ENCODE measurements at places on chromosomes 4 and X.

DNA sequence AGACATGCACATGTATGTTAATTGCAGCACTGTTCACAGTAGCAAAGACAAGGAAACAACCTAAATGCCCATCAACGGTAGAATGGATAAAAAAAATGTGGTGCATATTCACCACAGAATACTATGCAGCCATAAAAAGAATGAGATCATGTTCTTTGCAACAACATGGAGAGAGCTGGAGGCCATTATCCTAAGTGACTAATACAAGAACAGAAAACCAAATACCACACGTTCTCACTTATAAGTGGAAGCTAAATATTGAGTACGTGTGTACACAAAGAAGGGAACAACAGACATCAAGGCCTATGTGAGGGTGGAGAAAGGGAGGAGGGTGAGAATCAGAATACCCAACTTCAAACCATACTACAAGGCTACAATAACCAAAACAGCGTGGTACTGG, 17.4 kb upstream of the LNX1 start:
- no peak for DNase-seq

DNA sequence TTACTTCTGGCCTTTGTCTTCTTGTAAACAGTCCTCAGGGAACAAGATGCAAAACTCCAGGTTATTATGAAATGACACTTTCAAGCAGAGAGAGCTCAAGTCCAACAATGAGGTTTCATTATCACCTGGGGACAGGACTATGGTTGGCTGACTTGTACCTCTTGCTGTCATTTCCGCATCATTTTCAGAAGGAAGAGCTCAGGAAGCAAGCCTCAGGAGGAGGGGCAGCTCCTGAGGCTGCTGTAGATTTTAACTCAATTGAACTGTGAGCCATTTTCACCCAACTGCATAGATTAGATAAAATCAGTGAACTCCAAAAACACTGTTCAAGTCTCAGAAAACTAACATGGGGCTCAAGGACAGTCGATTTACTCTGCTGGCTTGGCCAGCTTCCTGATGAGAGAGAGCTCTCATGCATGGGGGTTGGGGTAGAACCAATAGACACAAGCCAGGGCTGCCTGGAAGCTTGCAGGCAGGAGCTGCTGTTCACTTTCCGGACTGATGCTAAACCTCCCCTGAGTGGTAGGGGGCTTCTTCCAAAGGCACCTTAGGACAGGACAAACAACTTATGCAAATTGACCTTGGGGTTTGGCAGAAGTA, 23.6 kb downstream of the TMEM255A start:
- no peak for DNase-seq

- DNase-seq = no peak
Observed at GRCh38 chrX:19728915-19729314, 158.5 kb downstream of the SH3KBP1 start.

DNA sequence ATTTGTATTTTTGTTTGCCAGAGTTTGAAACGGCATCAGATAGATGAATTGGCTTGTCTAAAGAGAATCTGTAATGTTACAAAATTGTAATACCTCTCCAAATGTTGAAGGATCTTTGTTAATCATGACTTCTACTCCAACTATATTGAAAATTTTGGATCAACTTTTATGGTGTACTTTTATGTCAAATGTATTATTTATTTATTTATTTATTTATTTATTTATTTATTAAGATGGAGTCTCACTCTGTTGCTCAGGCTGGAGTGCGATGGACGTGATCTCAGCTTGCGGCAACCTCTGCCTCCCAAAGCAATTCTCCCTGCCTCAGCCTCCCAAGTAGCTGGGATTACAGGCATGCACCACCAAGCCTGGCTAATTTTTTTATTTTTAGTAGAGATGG, 36.0 kb downstream of the RPA4 start:
- DNase-seq = no peak

GRCh38 chr4:163600727-163601126, 106.2 kb downstream of the TMA16 start:
- no peak for DNase-seq

GRCh38 chr4:141158219-141158618, 24.9 kb upstream of the RNF150 start:
- no peak for DNase-seq

DNA sequence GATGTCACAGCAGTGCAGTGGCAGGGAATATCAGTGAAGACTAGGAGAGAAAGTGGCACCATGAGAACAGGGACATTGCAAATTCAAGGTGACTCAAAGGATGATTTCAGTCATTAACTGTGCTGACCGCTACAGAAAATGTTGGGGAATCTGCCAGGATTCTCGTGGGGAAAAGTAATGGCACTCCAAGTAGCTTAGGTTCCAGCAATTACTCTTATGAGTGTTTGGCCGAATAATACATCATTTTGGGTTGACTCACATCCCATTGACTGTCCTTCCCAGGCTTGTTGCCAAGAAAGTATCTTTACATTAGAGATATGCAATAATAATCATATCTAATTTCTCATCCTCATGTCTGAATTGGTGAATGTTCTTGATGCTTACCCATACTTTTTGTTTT, 1411.1 kb upstream of the PCDH7 start:
- no peak for DNase-seq

DNA sequence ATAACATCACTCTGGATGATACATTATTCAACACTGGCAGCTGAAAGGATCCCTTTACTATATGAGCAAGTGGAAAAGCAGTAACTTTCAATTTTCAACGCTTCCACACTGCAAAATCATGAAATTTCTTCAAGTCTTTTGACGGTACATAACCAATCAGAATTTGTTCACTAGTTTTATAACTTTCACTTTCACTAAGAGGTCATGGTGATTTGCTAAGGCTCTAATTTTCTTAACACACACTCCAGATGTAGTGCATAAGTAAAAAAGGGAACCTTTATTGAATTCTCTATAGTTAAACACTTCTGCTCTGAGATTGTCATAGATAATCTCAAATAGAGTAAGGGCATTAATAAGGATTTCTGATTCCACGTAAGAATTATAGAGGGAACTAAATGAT, 4.1 kb downstream of the ARMCX2 start:
- no peak for DNase-seq

GRCh38 chr4:139559089-139559479, 3.1 kb upstream of the SETD7 start:
- no peak for DNase-seq

- no peak for DNase-seq
Observed at GRCh38 chr4:793941-794621, 31.8 kb downstream of the CPLX1 start.

DNA sequence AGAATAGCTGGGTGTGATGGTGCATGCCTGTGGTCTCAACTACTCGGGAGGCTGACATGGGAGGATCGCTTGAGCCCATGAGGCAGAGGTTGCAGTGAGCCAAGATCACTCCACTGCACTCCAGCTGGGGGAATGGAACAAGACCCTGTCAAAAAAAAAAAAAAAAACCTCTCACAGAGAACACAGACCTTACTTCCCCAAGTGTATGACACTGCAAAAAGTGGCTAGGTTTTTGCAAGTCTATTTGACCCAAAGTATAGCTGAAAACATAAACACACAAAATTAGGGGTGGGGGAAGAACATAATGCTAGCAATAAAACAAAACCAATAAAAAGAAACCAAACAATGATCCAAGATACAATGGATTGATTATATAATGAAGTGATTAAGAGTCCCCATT, 6.7 kb downstream of the LAMP2 start:
- no peak for DNase-seq

GRCh38 chr4:97073194-97073593, 1070.1 kb downstream of the STPG2 start:
- DNase-seq = no peak

- DNase-seq = no peak
Observed at GRCh38 chrX:16855363-16856075, 14.6 kb downstream of the RBBP7 start.

DNA sequence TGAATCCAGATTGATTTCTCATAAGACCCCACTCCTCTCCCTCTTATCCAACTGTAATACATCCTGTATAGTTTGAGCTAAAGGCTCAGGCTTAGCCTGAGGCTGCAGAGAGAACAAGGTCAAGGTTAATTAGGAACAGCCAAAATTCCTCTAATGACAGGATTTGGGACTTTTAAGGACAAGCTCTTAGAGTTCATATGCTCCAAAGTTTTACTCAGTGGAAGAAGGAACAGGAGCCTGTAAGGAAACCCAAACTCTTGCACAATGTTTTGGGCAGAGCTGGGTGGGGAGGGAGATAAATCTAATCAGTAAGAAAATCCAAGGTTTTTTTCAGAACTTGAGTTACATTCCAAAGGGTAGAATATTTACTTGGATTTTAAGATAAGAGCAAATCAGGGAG, 238.8 kb downstream of the QDPR start:
- DNase-seq = no peak

DNA sequence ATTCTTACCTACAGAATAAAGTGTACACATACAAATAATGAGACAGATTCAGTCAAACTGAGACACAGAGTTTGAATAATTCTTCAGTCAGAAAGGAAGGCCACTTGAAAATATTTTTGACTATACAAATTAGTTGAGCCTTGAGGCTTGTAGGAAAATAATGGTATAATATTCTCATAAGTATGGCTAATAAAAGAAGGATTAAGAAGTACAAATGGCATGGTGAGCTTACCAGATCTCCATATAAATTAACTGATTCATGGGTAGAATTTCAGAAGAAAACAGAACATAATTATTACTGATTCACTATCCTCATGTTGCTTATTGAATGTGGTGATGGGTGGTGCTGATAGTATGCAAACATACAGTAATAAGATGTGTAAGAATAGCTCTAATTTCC, 401.1 kb downstream of the PCDH18 start:
- DNase-seq = no peak

DNA sequence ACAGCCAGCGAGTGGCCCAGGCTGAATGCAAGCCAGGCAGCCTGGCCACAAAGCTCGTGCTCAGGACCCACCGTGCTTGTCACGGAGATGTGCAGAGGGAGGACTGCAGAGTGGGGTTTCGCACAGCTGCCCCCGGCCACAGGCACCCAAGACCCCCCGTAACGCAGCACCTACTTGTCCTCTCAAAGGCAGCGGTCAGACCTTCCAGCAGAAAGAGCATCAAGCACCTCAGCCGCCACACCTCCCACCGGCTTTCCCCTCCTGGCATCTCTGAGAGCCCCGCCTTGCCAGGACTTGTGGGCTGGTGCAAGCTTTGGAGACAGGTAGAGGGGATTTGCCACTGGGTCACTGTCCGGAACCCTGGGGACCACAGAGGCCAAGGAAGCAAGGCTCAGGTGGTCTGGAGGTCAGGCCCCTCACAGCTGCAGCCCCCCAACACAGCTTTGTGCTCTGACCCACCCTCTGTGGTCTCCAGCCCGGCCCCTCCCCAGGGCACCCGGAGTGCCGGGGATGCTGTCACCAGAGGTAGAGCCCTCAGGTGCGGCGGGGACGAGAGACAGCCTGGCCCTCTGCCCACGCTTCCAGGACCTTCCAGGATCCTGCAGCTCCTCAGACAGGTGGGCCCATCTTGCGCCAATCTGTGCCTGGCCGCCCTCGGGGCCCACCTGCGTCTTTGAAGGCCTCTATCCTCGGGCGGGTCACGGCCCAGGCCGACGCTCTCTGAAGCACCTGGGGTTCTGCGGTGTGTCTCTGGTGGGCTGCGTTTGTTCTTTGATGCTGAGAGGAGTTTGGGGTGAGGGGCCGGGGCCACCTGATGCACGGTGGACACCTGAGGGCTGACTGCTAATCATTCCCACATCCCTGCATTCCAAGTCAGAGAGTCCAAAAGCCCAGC, 34.4 kb upstream of the HMX1 start:
- no peak for DNase-seq

DNA sequence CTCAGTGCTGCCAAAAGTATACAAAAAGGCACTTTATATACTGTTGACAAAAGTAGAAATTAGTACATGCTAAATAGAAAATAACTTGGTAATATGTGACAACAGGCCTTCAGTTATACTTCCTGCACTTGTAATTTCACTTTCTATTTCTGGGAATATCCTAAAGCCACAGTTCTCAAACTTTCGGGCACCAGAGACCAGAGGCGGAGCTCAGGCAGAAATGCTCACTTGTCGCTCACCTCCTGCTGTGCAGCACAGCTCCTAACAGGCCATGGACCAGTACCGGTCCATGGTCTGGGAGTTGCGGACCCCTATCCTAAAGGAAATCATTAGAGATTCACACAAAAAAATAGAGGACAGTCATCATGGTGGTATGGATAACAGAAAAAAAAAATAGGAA, 25.7 kb downstream of the ACSL4 start:
- no peak for DNase-seq

- no peak for DNase-seq
Observed at GRCh38 chr4:123248085-123248659, 148.4 kb upstream of the SPRY1 start.

- DNase-seq = no peak
Observed at GRCh38 chr4:44553180-44553579, 98.2 kb downstream of the YIPF7 start.

GRCh38 chrX:23822397-23822796, 39.4 kb downstream of the SAT1 start:
- DNase-seq = no peak

DNA sequence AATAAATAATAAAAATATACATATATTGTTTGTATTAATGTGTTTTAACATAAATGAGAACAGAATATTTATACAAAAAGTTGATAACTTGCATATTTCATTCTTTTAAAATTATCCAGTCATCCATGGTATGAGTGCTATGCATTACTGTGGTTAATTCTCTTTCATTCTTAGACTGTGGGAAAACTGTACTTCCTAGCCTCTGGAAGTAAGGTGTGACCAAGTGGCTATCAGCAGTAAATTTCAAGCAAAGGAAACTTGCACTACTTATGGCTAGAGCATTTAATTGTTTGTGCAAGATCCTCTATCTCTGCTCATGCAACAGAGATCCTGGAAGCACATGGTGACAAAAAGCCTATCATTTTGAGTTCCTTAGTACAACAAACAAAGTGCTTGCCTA, 1054.5 kb upstream of the PABPC4L start:
- no peak for DNase-seq

DNA sequence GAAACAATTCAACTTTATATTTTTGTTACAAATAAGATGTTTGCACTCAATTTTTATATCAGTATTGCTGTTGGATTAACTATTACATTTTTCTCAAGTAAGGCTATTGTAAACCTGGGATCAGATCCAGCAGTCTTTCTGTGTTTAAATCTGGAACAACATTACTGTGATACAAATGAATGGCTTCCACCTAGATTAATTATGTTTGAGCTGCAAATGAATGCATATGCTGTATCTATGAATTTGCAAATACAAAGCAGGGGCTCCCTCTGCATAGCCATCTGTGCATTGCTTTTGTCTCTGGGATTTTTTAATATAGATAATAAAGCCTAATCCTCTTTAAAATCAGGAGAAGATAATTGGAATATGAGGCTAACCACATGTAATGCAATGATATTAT, 69.8 kb upstream of the NEIL3 start:
- no peak for DNase-seq

DNA sequence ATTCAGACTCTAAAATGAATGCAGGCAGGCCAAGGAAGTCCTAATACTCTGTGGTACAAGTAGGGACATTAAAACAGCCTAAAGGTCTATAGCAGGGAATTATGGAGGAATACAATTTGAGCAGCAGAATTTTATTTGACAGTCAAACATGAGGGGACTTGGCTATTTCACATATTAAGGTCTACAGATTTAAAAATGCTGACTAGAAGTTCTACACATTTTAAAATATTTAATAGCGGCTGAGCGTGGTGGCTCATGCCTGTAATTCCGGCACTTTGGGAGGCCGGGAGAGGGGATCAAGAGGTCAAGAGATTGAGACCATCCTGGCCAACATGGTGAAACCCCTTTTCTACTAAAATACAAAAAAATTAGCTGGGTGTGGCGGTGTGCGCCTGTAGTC, 10.8 kb downstream of the HAUS3 start:
- no peak for DNase-seq

All from activated CD8-positive, alpha-beta memory T cell treated with anti-CD3 and anti-CD28 coated beads for 48 hours (primary cell).